ENCODE measurements at places on chromosomes 7 and 10. TPM values are rescaled to one million over a fixed set of nuclear protein-coding genes. Genes with fewer than 3 reads are reported as not detected.
A peak's percentile ranks its signal among the peaks of the same experiment; 100 is the strongest.

The CYP3A5 gene
- 4.5 TPM for polyA plus RNA-seq

The GPRIN2 gene
- polyA plus RNA-seq = 0.42 TPM

The AQP1 gene
- 0.17 TPM for polyA plus RNA-seq

The CFAP58 gene
- polyA plus RNA-seq = 0.82 TPM

The LRRC18 gene
- polyA plus RNA-seq = not detected

The GATAD1 gene
- 13.5 TPM for polyA plus RNA-seq

The BICC1 gene
- polyA plus RNA-seq = 4.2 TPM

DNA sequence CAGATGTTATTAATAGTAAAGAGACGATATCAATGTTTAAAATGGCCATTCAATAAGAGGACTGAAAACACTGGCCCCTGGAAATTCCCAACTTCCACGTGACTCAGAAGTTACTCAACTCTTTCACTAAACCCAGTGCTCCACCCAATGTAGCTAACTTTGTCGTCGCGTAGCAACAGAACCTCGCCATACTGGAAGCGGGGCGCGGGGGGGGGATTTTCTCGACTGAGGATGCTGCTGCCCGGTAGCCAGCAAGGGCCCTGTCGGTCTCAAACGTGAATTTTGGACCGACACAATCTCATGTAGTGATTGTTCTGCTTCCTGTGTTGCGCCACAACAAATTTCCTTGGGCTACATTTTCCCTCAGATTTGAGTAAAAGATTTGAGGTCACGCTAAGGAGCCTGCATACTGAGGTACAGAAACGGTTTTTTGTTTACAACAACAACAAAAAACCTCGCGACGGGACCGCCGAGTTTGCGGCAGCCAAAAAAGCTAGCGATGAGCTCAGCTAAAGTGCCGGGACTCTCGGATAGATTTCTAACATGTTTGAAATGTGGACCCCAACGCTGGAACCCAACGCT is 977 bp upstream of the SFR1 start:
- H3K4me3 ChIP-seq = peak overlapping the region; percentile 41
- no peaks in the 10 kb centered on the region for H3K27me3 ChIP-seq
- peaks cover 57% of the 10 kb centered on the region for H3K4me1 ChIP-seq
- no peaks in the 10 kb centered on the region for H3K36me3 ChIP-seq
- peak; percentile 86 for DNase-seq

- peaks cover 2% of the 10 kb centered on the region for H3K36me3 ChIP-seq
- no peak overlapping the region for H3K4me3 ChIP-seq
- H3K27me3 ChIP-seq = no peaks in the 10 kb centered on the region
- DNase-seq = no peak
Measured at GRCh38 chr10:110901954-110902819, 16.8 kb downstream of the BBIP1 start.

GRCh38 chr7:55501611-55502010 is 70.7 kb downstream of the VOPP1 start:
- peaks cover 18% of the 10 kb centered on the region for H3K4me1 ChIP-seq
- no peaks in the 10 kb centered on the region for H3K27me3 ChIP-seq
- no peak for DNase-seq
- no peak overlapping the region for H3K4me3 ChIP-seq
- H3K36me3 ChIP-seq = peaks cover 6% of the 10 kb centered on the region

DNA sequence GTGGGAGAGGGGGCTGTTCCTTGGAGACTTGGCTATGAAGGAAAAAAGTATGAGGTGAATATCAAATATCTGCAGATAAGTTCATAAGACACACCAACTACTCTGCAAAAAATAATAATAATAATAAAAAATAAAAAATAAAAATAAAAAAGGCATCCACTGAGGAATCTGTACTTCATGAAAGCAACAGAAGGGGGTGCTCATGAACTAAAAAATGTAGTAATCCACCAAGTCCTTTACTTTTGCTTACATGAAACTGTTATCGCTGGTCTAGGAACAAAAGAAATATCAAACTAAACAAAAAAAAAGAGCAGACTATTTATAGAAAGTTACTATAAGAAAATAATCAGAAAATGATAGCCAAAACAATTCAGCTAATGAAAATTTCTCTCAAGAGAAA is 579.0 kb downstream of the PHTF2 start:
- H3K36me3 ChIP-seq = no peaks in the 10 kb centered on the region
- no peak overlapping the region for H3K4me3 ChIP-seq
- H3K4me1 ChIP-seq = no peaks in the 10 kb centered on the region
- DNase-seq = no peak

- no peak overlapping the region for H3K4me3 ChIP-seq
- no peaks in the 10 kb centered on the region for H3K27me3 ChIP-seq
- H3K27ac ChIP-seq = no peak overlapping the region
- no peaks in the 10 kb centered on the region for H3K36me3 ChIP-seq
- no peaks in the 10 kb centered on the region for H3K4me1 ChIP-seq
- no peak for DNase-seq
Measured at GRCh38 chr7:26265065-26265464, 26.6 kb upstream of the SNX10 start.

- H3K4me1 ChIP-seq = no peaks in the 10 kb centered on the region
- no peak for DNase-seq
- no peak overlapping the region for H3K27ac ChIP-seq
- no peaks in the 10 kb centered on the region for H3K27me3 ChIP-seq
- no peak overlapping the region for H3K4me3 ChIP-seq
Measured at GRCh38 chr7:120334475-120334874, 61.5 kb downstream of the KCND2 start.

GRCh38 chr10:23156447-23157150 is 35.5 kb upstream of the PTF1A start:
- peaks cover 4% of the 10 kb centered on the region for H3K27me3 ChIP-seq
- H3K27ac ChIP-seq = no peak overlapping the region
- no peak overlapping the region for H3K4me3 ChIP-seq

DNA sequence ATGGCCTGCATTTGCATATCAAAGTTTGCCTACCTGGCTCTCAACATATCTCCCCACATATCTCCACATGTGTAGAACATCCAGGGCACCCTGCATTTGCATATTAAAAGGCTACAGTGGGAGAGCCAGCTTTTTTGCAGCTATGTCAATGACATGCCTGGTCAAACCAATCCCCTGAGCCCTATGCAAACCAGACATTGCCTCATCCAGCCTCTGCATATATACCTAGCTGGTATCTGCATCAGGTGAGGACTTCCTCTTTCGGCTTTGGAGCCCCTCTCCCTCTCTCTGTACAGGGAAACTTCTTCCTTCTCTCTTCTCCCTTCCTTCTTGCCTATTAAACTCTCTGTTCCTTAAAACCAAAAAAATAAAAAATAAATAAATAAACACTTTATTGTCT is 142.7 kb upstream of the STEAP4 start:
- H3K4me3 ChIP-seq = no peak overlapping the region
- no peaks in the 10 kb centered on the region for H3K27me3 ChIP-seq
- no peaks in the 10 kb centered on the region for H3K36me3 ChIP-seq
- H3K27ac ChIP-seq = no peak overlapping the region
- H3K4me1 ChIP-seq = no peaks in the 10 kb centered on the region

DNA sequence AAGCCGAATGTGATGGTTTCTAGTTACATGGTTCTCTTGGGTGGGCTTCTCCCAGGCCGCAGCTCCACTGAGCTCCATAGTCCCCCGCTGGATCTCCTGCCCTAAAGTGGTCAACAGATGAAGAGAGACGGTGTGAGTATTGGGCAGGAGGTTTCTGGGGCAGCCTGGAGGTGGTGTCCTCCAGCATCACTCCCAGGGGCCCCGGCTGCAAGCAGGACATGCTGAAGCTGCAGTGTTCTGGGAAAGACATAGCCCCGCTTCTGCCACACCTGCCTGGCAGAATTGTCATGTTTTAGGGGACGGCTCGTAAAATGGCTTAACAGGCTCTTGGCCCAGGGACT is 40.4 kb downstream of the CALML3 start:
- H3K27me3 ChIP-seq = no peaks in the 10 kb centered on the region
- no peak for DNase-seq
- no peak overlapping the region for H3K4me3 ChIP-seq
- peaks cover 51% of the 10 kb centered on the region for H3K4me1 ChIP-seq

- no peak overlapping the region for H3K27ac ChIP-seq
- no peak overlapping the region for H3K4me3 ChIP-seq
- H3K27me3 ChIP-seq = no peaks in the 10 kb centered on the region
- no peaks in the 10 kb centered on the region for H3K4me1 ChIP-seq
- no peaks in the 10 kb centered on the region for H3K36me3 ChIP-seq
Measured at GRCh38 chr7:37289367-37289766, 159.3 kb downstream of the ELMO1 start.

- no peak overlapping the region for H3K27ac ChIP-seq
- no peaks in the 10 kb centered on the region for H3K4me1 ChIP-seq
- no peak for DNase-seq
- no peaks in the 10 kb centered on the region for H3K36me3 ChIP-seq
- H3K27me3 ChIP-seq = peaks cover 5% of the 10 kb centered on the region
Measured at GRCh38 chr7:140084972-140085371, 22.2 kb upstream of the PARP12 start.

GRCh38 chr10:109259293-109259692 is 664.0 kb downstream of the XPNPEP1 start:
- no peaks in the 10 kb centered on the region for H3K36me3 ChIP-seq
- H3K27ac ChIP-seq = no peak overlapping the region
- no peaks in the 10 kb centered on the region for H3K27me3 ChIP-seq
- no peak for DNase-seq
- H3K4me3 ChIP-seq = no peak overlapping the region
- H3K4me1 ChIP-seq = no peaks in the 10 kb centered on the region

DNA sequence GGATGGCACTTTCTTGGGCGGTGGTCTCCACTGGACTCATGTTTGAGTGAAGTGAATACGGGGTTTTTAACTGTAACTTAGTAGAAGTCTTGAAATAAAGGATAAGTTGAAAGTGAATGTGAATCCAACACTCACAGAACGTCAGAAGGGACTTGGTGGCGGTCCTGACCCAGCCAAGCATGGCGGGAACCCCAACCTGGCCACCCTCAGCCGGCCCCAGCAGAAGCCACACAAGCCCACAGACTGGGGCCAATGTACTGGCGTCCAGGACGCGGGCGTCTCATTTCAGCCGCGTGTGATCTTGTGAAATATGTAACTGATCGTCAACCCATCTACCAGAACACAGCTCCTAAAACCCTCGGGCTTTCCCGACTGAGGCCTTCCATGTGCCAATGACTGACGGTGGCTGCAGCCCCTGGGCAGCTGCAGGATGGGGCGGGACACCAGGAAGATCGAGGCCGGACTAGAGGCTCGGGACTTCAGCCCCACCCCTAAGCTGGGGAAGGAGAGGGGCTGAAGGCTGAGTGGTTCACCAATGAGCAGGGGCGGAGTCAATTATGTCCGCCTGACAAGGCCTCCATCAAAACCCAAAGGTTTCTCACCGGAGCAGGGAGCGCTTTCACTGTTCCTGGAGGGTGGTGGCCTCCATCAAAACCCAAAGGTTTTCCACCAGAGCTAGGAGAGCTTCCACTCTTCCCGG is 161.5 kb downstream of the MAD1L1 start:
- H3K36me3 ChIP-seq = peaks cover 10% of the 10 kb centered on the region
- H3K4me3 ChIP-seq = no peak overlapping the region
- DNase-seq = no peak
- H3K27ac ChIP-seq = no peak overlapping the region

DNA sequence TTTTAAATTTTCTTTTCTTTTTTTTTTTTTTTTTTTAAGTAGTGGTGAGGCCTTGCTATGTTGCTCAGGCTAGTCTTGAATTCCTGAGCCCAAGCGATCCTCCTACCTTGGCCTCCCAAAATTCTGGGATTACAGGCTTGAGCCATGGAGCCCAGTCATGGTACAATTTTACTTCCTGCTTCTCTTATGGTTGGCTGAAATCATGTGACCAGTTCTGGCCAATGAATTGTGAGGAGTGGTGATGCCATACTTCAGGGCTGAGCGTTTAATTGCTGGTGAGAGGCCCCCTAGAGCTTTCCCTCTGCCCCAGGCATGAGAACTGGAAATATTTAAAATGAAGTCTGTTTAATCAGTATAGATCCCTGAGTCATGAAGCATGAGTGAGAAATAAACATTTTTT is 22.2 kb upstream of the BAIAP2L1 start:
- H3K27ac ChIP-seq = no peak overlapping the region
- DNase-seq = no peak
- H3K36me3 ChIP-seq = no peaks in the 10 kb centered on the region
- peaks cover 16% of the 10 kb centered on the region for H3K4me1 ChIP-seq
- H3K4me3 ChIP-seq = no peak overlapping the region

- H3K27ac ChIP-seq = no peak overlapping the region
- no peaks in the 10 kb centered on the region for H3K4me1 ChIP-seq
- DNase-seq = no peak
- no peaks in the 10 kb centered on the region for H3K27me3 ChIP-seq
Measured at GRCh38 chr10:106836933-106837663, 327.4 kb downstream of the SORCS1 start.

GRCh38 chr7:7178906-7179305 is 3.4 kb upstream of the C1GALT1 start:
- DNase-seq = peak; percentile 78
- peaks cover 67% of the 10 kb centered on the region for H3K4me1 ChIP-seq
- H3K4me3 ChIP-seq = no peak overlapping the region
- no peaks in the 10 kb centered on the region for H3K27me3 ChIP-seq
- H3K27ac ChIP-seq = peak overlapping the region; percentile 99

- no peak overlapping the region for H3K4me3 ChIP-seq
- H3K27ac ChIP-seq = no peak overlapping the region
- no peaks in the 10 kb centered on the region for H3K36me3 ChIP-seq
Measured at GRCh38 chr7:17396692-17397091, 98.2 kb downstream of the AHR start.

GRCh38 chr10:32156031-32156495 is 99.8 kb upstream of the KIF5B start:
- H3K27ac ChIP-seq = no peak overlapping the region
- H3K27me3 ChIP-seq = no peaks in the 10 kb centered on the region
- H3K36me3 ChIP-seq = no peaks in the 10 kb centered on the region

- H3K27me3 ChIP-seq = peaks cover 9% of the 10 kb centered on the region
- no peak overlapping the region for H3K4me3 ChIP-seq
- no peak for DNase-seq
Measured at GRCh38 chr7:65554-65953, 126.8 kb upstream of the FAM20C start.

DNA sequence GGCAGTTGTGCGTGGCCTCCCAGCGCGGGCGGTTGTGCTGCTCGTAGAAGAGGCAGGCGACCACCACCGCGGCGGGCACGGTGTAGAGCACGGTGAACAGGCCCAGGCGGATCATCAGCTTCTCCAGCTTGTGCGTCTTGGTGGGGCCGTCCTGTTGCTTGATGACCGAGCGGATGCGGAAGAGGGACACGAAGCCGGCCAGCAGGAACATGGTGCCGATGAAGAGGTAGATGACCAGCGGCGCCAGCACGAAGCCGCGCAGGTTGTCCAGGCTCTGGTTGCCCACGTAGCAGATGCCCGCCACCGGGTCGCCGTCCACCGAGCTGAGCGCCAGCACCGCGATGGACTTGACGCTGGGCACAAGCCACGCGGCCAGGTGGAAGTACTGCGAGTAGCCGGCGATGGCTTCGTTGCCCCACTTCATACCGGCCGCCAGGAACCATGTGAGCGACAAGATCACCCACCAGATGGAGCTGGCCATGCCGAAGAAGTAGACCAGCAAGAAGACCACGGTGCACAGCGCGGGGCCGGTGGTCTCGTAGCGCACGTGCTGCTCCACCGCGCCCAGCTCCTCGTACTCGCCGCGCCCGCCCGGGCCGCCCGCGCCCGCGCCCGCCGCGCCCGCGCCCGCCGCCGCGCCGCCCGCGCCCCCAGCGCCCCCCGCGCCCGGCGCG is 2.2 kb downstream of the FZD8 start:
- peaks cover 5% of the 10 kb centered on the region for H3K27me3 ChIP-seq
- peaks cover 16% of the 10 kb centered on the region for H3K4me1 ChIP-seq
- H3K27ac ChIP-seq = no peak overlapping the region
